ENCODE measurements at places on chromosomes 11 and 22.

DNA sequence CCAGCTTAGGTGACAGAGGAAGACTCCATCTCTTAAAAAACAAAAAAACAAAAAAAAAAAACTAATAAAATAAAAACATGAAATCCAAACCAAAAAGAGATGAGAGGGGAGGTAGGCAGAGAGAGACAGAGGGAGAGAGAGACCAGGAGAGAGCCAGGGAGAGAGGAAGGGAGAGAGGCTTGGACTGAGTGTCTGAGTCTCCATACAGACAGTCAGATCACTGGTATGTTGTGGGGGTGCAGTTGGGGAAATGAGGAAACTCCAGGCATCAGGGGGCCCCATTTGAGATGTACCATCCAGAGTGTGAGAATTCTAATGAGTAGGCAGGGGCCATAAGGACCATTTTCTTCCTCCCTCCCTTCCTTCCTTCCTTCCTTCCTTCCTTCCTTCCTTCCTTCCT is 53.1 kb upstream of the SEPTIN5 start:
- DNase-seq = no peak

DNA sequence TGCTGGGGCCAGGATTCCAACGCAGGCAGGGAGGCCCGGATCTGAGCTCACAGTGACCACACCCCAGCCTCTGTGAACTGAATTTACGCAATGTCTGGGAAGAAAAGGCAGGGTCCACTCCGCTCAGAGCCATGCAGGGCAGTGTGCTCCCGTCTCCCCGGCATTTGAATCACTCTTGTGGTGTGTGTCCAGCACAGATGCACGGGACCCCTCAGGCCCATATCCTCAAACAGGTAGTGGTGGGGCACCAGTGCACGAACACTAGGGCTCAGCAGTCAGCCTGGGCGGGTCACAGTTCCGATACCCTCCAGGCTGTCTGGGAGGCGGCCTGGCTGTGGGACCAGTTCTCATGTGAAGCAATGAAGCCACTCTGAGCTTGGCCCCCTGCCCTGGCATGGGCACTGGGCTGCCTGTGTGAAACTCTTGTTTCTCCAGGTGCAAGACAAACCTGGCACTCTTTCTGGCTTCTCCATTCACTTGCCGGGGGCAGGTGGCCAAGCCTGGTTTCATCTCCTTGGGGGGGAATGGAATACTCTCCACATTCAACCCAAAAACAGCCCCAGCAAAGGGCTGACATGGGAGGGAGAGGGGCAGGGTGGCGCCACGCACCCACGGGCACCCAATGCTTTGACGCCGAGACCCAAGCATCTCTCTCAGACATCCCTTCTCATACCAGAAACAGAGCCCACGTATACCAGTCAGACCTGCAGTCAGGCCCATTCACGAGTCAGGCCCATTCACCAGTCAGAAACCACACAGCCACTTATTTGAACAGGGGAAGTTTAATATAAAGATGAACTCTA is 14.3 kb downstream of the DHCR7 start:
- DNase-seq = peak; percentile 26

DNA sequence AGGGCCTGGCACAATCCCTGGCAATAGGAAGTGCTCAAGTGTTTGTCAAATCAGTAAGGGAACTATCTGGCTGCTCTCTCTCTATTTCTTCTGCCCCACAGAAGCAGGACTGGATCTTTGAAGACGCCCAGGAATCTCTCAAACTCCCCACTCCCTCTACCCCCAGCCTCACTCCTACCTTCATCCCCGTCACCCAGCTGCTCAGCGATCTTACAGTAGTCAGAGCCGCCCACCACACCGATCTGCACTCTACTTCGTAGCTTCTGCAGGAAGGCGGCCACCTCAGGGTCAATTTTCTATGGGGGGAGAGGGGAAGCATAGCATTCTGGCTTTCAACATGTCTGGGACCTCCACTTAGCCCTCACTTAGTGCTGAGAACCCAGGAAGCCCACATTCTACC is 3.7 kb downstream of the PMM1 start:
- DNase-seq = no peak

DNA sequence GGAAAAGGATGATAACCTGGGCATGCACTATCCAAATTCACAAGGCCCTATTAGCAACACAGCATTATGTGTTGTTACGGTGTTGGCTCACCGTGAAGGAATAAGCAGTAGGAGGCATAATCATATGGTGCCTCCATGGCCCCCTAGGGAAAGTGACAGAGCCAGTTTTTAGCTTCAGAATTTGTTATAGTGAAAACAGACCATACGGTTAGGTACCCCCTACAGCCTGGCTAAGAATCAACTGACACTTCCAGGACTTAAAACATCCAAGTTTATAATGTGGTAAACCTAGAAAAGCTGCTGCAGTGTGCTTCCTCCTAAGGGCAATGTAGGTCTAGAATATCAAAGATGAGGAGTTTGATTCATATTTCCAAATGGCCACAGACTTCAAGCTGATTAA is 30.4 kb downstream of the KIF18A start:
- DNase-seq = no peak

DNA sequence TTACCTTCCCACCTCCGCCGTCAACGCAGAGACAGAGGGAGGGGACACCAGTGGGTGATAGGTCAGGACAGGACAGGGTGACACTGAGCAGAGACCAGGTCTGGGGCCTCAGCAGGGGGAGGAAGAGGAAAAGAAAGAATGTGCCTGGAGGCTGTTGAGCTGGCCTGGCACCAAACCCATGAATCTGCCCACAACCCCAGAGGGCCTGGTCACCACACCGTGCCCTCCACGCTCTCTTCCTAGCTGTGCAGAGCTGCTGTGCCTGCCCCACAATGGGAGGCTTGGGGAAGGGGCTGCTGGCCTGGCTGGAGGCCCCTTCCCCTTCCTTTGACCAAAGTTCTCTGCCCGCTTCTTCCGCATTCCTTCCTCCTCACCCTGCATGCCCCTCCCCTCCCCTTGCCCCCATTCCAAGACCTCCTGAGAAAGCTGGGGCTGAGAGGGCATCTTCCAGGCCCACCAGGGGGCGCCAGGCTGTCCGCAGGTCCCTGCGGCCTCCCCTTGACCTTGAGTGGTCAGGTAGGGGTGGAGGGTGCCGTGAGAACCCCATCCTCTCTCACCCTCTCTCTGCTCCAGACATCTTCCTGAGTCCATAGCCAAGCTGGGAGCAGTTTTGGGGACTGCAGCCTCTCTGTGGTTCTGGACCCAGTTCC is 11.0 kb upstream of the CACNA1I start:
- no peak for DNase-seq

GRCh38 chr11:46039990-46040389 is 81.3 kb downstream of the PHF21A start:
- no peak for DNase-seq

DNA sequence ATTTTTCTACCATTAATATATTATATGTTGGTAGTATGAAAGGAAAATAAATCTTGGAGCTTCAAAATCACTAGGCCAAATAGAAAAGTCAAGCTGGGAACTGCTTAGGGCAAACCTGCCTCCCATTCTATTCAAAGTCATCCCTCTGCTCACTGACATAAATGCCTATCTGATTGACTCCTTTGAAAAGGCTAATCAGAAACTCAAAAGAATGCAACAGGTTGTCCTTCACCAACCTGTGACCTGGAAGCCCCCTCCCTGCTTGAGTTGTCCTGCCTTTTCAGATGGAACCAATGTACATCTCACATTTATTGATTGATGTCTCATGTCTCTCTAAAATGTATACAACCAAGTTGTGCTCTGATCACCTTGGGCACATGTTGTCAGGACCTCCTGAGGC is 3.2 kb upstream of the TRIM34 start:
- DNase-seq = no peak

DNA sequence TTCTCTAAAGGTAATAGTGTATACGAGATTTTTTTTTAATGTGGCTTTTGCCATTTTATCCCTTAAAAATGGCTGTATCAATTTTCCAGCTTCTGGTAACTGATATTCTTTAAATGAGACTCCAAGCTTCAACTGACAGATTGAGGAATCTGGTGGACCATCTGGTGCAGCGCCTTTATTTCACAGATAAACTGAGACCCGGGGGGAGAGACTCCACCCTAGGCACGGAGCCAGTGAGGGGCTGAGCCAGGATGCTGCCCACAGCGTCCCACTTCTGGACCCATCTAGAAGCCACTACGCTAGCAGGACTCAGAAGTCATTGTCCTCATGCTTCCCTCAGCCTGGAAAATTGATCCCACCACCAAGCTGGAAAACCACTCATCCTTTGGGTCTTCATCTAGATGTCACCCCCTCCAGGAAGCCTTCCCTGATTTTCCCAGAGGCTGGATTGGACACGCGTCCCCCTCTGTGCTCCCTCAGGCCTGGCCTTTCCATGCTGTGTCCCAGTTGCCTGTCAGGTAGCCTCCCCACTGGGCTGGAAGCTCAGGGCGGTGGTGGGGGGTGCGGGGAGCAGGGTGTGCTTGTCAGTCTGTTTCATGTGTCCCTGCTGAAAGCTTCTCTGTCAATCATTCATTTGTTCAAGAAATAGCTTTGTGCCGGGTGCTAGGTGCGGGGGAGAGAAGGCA is 12.3 kb upstream of the CD5 start:
- DNase-seq = no peak

- DNase-seq = no peak
These were observed 6.7 kb downstream of the GALNT18 start for GRCh38 chr11:11615086-11615485.

GRCh38 chr11:96331699-96332116 is 11.3 kb downstream of the MAML2 start:
- DNase-seq = no peak

- DNase-seq = no peak
These were observed 285.1 kb downstream of the TBC1D22A start for GRCh38 chr22:47047321-47048122.

DNA sequence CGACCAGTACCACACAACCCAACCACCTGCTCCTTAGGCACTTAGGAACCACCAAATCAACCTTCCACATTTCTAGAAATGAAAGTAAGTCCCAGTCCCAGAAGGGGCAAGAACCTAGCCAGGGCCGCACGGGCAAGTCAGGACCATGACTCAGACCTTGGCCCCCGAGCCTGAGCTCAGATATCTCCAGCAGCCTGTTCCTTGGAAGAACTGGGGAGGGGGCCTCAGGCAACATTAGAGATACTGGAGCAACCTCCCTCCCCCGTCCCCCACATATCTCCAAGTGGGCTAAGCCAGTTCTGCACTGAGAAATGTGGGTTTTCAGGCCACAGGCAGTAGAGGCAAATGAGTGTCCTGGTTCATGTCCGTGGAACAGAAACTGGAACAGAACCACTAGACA is 7.7 kb downstream of the ARAP1 start:
- DNase-seq = no peak

GRCh38 chr11:107116358-107116757 is 98.1 kb upstream of the GUCY1A2 start:
- no peak for DNase-seq
